ENCODE measurements at places on chromosomes 12 and 14.
A peak's percentile ranks its signal among the peaks of the same experiment; 100 is the strongest.

GRCh38 chr12:108320507-108321293 lies 18.4 kb downstream of the CMKLR1 start:
- DNase-seq = no peak

DNA sequence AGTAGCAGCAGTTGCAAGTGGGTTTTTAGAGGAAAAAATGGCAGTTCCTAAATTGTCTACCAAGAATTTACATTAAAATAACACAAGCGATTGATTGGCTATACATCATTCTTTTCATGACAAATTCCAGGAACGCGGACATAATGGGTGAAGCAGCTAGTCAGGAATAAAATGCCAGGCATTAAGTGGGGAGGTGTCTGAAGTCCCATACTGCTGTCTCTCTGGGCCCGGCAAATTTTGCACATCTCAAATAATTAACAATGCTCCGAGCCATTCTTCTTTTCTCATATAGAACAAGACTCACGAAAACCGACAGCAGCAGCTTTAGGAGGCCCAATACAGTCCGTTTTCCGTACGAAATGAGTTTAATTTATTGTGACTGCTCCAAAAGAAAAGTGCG lies 696 bp downstream of the RPL36AL start:
- DNase-seq = no peak

DNA sequence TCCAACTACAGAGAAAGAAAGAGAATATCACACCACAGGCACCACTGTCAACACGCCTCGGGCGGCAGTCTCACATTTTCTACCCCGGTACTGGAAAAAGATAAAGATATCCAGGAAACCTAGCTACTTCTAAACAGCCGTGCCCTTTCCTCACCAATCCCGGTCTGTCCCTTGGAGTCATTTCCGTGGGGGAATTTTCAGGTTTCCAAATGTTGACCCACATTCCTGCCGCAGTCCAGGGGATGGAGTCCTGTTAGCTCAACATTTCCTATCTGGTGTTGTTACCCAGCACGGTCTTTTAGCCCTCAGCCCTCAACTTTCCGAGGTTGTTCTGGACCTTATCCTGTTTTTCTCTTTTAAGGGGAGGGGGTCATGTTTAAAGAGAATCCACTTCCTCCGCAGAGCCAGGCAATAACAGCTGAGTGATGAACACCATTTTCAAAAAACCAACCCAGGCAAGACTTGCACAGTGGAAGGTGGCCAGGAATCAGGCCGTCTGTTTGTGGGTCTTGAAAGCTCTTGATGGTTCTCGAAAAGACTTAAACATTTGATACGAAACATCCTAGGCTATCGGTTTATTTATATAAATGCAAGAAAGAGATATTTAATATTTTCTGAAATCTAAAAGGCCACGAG lies 4.6 kb downstream of the SSH1 start:
- no peak for DNase-seq

DNA sequence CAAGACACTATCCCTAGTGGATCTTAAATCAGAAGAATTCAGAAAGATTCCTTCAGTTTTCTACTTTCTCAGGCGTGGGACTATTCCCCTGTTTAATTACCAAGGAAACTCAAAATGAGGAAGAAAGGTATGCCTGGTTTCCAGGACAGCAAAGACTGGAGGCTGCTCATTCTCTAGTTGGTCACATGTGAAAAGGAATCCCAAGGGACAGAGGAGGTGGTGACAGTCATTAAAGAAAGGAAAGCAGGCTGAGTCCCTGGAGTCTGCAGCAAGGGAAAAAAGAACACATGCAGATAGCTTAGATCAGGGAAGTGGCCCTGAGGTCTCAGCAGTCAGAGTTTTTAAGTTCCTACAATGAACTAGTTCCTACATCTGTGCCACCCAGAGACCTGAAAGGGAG lies 165.4 kb upstream of the CCDC198 start:
- DNase-seq = no peak

DNA sequence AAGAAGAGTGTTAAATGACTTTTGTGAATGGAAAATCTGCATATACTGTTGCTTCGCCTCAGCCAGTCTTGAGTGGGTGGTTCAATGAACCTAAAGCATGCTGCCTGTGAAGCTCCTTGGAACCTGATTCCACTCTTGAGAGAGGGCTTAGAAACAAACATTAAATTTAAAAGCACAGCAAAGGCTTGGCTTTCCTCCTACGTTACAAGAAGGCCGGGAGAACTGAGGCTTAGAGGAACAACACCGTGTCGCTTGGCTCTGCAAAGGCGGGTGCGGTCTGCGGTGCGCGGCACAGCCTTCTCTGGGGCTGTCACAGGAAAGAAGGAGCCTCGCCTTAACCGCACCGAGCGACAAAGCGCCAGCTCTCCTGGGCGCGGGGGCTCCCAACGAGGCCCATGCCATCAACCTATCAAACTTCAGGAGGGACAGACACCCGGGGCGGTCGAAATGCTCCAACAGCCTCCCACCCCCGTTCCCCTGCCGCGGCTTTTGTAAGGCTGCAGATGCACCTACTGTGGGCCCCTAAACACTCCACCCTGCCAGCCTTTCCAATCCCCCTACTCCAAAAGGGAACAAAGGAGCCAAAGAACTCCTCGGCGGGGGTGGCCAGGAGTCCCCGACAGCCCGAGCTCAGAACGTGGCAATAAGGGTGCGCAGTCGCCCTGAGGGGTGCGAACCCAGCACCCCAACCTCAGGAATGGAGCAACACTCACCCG lies 729 bp downstream of the OSBPL8 start:
- DNase-seq = peak; percentile 75

GRCh38 chr12:21165048-21165447 lies 34.1 kb downstream of the SLCO1B1 start:
- no peak for DNase-seq

GRCh38 chr12:84785951-84786350 lies 126.6 kb downstream of the SLC6A15 start:
- DNase-seq = no peak

DNA sequence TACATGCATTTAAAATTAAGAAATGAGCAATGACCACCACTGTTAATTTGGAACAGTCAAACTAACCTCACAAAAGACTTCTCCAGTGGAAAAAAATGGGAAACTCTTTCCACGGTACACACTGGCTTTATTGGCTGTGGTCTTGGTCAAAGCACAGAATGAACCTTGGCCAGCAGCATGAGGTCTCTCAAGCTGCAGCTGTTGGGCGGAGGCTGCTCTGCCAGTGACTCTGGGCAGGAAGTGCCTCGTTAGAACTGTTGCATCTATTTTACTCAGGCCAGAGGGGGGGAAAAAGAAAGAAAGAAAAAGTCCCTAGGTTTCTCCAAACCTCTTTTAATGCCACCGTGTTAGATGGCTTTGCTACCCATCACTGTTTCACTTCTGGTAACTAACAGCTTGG lies 279.8 kb upstream of the DIO2 start:
- DNase-seq = no peak

DNA sequence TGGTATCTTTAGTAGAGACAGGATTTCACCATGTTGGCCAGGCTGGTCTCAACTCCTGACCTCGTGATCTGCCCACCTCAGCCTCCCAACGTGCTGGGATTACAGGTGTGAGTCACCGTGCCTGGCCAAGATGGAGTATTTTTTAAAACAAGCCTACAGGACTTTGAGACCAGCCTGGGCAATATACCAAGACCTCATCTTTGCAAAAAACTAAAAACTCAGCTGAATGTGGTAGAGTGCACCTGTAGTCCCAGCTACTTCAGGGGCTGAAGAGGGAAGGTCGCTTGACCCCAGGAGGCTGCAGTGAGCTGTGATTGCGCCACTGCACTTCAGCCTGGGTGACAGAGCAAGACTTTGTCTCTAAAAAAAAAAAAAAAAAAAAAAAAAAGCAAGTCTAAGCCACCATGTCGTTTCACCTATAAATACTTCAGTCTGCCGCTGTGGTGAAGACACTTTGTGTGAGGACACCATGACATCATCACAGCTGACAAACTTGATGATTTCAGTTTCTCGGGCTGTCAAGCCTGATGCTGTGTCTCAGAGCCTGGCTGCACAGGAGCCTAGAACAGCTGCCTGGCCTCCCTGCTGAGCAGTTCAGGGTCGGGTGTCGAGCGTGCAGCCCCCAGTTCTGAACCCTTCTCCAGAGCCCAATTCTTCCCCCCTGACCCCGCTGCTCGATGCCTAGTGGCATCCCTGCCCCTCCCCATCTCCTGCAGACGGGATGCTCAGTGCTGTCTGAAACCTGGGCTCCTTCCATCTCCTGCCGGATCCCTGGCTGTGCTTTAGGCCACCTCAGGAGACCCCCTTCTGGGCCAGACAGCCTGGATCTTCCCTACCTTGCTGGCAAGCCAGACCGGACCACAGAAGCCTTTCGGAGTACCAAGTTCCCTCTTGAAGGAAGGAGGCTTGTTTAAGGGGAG lies 119.2 kb upstream of the EVL start:
- DNase-seq = no peak

GRCh38 chr12:66103016-66103913 lies 27.3 kb downstream of the LLPH start:
- no peak for DNase-seq

Measured in stimulated activated CD4-positive, alpha-beta T cell treated with anti-CD3 and anti-CD28 coated beads, TNF-alpha, amount 100 ng/mL, for 24 hours (primary cell).